Amniotic epithelial cell (primary cell): ENCODE measurements at places on chromosomes 12 and 14.

GRCh38 chr14:72546344-72547016 lies 347.4 kb downstream of the DPF3 start:
- DNase-seq: no peak

GRCh38 chr12:93365616-93366405 lies 11.9 kb upstream of the NUDT4 start:
- no peak for DNase-seq

DNA sequence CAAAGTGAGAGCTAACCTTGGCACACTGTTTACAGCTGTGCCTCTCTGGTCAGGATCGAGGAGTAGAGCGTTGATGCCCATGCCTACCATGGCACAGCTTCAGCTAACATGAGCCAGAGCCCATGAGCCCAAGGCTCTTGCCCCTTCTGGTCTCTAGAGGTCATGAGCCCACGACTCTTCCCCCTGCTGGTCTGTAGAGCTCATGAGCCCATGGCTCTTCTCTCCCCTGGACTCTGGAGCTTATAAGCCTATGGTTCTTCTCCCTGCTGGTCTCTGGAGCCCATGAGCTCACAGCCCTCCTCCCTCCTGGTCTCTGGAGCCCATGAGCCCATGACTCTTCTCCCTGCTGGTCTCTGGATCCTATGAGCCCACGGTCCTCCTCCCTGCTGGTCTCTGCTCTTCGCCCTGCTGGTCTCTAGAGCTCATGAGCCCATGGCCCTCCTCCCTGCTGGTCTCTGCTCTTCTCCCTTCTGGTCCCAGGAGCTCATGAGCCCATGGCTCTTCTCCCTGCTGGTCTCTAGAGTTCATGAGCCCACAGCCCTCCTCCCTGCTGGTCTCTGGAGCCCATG lies 16.6 kb upstream of the CLMN start:
- no peak for DNase-seq

DNA sequence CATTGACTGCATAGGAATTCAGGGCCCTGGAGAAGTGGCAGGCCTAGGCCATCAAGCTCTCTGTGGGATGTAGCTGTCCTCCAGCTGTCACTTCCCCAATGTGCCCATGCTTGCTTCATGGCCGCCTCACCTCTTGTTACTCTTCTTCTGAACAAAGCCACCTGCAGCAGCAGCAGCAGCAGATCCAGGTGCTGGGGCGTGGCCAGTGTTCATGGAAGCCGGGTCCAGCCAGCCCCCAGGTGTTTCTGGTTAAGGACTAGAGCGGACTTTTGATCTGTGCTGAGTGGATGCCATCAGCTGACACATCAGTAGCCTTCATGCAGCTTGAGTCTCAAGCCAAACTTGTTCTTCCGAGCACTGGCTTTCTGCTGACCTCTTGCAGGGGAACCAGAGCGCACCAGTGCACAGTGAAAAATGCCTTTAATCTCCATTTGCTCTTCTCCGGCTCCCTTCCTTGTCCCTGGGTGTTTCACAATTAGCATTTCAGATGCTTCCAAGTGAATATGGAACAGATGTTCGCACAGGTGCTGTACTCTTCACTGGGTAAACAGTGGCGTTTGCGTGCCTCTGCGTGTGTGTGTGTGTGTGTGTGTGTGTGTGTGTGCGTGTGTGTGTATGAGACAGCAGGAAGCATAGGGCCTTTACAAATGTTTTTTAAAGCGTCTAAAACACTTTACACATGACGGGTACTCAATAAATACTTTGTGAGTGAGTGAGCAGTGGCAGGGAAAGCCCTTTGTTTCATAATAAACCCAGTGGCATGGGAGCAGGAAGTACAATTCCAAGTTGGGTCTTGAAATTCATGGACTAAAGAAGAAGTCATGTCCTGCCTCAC lies 20.1 kb downstream of the TPCN1 start:
- peak; percentile 87 for DNase-seq

- no peak for DNase-seq
Observed at GRCh38 chr12:132071830-132072384, 72.2 kb downstream of the DDX51 start.
